ENCODE measurements at places on chromosomes 7 and 10. TPM values are rescaled to one million over a fixed set of nuclear protein-coding genes. Genes with fewer than 3 reads are reported as not detected.

ACTR3C gene
- 17.8 TPM for total RNA-seq

DNA sequence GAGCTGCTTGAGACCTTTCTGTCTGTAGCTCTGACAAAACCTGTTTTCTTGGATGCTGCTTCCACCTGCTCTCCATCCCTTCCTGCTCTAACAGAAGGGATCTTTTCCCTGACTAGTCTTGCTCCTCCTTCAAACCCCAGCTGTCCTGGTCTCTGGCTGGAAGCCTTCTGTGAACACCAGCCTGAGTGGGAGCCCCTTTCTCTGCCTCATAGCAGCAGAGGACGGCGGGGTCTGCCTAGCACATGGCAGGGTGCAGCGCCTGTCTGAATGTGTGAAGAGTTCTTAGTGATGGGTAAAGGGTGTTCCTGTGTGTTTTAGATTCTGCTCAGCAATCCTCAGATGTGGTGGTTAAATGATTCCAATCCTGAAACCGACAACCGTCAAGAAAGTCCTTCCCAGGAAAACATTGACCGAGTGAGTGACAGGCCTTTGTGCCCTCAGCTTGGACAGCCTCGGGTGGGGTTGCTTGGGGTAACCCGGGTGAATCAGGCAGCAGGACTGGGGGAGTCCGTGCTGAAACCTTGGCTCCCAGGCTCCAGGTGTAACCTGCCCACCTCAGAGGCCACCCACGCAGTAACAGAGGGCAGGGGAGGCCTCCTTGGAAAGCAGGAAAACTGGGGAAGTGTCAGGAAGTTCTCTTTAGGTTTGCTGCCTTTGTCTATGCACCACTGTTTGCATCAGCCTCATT, 34.1 kb downstream of the NUB1 start:
- no peak for DNase-seq

PIK3AP1 gene
- total RNA-seq = 2.6 TPM

DNA sequence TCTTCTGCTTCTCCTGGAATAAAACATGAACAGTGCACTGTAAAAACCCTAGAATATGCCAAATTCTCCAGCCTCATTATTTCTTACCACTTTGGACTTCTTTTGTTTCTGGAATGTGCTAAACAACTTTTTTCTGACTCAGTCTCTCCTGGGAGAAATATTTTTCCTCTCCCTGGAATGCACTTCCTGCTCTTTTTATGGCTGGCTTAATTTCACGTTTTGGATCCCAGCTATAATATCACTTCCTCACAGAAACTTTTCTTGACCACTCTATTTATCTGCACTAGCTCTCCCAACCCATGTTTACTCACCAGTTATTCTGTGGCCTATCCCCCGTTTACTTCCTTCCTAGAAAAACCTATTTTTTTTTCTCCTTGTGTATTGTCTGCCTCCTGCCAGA, 26.7 kb downstream of the ABCB5 start:
- no peak for DNase-seq

LRWD1 gene
- 26.0 TPM for total RNA-seq

DNA sequence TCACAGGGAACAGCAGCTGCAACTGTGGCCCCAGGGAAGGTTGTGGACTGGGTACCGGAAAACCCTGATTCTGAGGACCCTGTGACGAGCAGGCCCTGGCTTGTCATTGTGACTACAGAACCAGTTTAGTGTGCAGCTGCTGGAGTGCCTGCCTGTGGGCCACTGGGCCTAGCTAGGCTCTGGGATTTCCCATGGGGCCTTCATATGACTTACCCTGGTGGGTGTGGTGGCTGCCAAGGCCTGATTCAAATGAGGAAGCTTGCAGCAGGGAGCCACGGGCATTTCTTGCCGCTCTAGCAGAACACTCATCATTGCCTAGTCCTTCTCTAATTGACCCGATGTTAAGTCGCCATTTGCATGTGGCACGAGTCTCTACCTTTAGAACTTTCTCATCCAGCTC, 14.7 kb upstream of the CAMK2G start:
- DNase-seq = no peak

GIMAP7 gene
- 476 TPM for total RNA-seq

GRCh38 chr7:150665089-150665748, 20.3 kb upstream of the GIMAP2 start:
- DNase-seq = no peak

DNA sequence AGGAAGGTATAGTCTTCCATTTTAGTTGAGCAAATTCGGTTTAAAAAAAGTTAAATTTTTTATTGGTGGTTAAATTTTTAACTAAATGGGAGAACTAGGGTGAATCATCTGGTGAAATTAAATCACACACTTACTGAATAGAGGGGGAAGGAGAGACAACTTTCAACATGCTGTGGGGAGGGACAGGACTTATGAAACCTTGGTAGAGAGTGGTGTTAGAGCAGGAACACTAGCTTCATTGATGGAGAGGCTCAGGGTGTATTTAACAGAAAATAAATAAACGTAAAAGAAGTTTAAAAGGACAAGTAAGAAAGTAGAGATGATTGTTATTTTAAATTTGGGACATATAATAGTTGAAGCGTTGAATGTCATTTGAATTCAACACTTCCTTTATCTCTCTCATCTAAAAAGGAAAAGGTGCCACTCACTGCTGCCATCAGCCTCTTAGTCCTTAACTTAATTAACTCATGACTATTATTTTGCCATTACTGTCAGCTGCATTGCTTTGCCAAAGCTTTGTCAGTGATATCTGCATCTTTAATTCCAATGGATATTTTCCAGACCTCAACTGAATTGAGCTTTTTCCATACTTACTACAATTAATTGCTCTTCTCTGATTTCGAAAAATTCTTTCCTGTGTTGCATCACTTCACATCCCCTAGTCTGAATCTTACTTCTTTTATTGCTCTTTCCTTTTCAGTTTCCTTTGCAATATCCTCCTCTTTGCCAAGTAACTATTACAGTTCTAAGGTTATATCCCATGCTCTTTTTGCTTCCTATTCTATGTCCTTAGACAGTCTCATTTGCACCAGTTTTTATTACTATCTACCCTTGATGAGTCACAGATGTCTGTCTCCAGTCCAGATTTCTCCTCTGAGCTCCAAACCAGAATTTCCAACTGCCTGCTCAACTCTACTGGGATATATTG, 71.7 kb downstream of the GNAT3 start:
- no peak for DNase-seq

GRCh38 chr10:59847888-59848287, 58.5 kb downstream of the CCDC6 start:
- DNase-seq = no peak
